ENCODE measurements at places on chromosomes 5 and 9.

GRCh38 chr9:96603305-96604003 lies 16.2 kb downstream of the CDC14B start:
- DNase-seq = no peak

DNA sequence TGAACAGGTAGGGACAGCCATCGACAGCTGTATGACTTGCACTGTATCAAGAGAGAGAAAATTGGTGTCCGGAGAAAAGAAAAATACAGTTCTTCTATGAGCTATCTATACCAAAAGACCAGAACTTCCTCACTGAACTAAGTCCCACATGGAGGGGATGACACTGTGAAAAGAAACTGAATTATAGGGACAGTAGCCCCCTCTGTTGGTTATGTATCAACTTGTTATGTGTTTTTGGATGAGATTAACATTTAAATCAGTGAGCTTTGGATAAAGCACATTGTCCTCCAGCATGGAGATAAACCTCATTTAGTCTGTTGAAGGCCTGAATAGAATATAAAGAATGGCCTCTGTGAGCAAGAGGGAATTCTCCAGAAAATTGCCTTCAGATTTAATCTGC lies 176.6 kb upstream of the SH3GL2 start:
- no peak for DNase-seq

DNA sequence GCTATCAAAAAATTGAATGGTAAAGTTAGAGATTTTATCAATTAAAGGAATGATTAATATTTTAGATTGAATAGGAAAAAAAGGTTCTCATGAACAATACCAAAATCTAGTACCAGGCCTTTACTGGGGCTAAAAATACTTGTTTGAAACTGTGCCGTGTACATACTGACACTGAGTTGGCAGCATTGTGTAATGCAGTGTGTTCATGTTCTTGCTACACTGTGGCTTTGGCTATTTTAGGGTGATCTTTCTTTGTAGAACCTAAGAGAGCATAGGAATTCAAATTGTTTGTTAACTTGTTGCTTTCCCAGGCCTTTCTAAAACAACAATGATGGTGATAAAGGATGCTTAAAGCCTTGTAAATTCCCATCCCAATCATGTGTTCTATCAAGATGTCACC lies 80.9 kb downstream of the KIF4B start:
- no peak for DNase-seq

- no peak for DNase-seq
Measured at GRCh38 chr5:95414451-95414850, 23.3 kb downstream of the FAM81B start.

DNA sequence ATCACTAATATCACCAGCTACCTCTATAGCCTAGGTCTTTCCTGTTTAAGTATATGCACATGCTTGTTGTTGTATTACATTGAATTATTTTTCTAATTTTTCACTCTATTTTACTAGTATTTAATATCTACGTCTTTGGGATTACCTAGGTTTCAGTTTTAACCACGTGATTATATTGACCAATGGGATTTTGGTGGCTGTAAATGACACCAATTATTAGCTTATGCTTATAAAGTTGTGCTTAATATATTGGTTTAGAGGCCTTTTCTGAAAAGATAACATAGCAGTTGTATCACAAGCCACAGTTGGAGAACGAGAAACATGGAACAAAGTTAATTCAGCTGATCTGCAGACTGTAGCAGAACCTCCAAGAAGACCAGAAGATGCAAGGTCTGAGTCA lies 104.8 kb upstream of the PRDM9 start:
- DNase-seq = no peak

DNA sequence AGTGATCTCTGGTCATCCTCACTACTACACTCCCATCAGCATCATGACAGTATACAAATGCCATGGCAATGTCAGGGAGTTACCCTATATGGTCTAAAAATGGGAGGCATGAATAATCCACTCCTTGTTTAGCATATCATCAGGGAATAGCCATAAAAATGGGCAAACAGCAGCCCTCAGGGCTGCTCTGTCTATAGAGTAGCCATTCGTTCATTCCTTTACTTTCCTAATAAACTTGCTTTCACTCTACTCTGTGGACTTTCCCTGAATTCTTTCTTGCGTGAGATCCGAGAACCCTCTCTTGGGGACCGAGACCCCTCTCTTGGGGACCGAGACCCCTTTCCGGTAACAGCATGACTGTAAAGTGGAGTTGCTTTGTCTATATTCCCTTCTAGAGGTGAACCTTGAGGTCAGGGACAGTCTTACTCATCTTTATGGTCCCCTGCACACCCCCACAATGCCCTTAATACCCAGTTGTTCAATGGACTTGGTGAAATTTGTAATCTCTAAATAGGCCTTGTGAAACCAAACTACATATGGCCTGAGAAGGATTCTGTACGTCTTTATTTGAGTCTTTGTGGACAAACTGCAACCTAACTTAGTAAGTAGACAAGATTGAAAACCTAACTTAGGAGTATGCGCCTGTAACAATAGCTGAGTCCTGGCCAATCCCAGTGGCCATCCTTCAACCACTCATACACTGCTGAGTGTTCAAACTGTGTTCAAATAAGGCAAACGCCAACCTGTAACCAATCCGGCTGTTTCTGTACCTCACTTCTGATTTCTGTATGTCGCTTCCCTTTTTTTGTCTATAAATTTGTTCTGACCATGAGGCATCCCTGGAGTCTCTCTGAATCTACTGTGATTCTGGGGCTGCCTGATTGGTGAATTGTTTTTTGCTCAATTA lies 32.3 kb upstream of the UBTD2 start:
- DNase-seq = no peak

DNA sequence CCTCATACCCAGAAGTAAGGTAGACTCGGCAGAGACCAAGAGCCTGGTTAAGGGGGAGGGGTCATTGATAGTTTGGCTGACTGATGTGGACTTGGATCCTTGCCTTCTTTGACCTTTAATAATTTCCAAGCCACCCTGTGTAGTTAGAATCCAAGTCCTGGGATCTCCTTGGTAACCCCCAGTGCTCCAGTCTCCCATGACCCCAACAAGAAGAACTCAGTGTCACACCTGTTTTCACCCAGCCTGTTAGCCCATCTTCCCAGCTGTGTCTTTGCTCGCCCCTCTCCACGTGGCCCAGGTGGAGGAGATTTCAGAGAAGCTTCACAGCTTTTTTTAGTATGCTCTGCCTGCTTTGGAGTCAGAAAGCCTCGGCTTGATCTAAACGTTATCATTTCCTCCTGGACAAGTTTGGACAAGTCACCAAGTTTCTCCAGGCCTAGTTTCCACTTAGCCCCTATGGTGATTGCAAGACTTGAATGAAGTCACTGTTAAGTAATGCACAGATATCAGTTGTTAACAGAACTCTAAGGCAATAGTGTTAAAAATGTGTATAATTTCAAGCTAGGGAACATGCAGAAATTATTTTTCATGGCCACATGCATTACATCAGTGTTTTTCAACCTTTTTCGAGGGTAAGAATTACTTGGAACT lies 170.0 kb downstream of the TMEM38B start:
- no peak for DNase-seq

- no peak for DNase-seq
Measured at GRCh38 chr9:27310582-27310981, 13.6 kb upstream of the EQTN start.

- no peak for DNase-seq
Measured at GRCh38 chr9:104245925-104246324, 151.8 kb downstream of the SMC2 start.

DNA sequence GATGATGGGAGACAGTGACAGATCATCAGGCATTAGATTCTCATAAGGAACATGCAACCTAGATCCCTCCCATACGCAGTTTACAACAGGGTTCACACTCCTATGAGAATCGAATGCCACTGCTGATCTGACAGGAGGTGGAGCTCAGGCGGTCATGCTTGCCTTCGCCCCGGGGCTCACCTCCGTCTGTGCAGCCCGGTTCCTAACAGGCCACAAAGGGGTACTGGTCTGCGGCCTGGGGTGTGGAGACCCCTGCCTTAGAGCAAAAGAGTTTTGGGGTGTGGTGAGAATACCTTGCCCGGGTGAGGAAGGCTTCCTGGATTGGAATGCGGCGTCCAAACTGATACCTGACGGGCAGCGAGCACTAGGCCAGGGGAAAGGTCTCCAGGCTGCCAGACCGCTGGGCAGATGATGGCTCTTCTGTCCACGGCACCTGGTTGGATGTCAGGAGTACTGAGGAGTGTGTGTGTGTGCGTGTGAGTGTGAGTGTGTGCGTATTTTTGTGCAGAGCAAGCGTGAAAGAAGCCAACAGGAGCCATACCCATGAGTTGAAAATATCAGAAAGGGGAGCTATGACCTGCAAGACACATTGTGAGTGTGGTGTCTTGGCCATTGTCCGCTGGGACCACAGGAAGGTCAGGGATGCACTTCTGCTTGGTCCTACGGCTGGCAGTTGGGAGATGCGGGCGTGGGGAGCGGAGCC lies 55.4 kb downstream of the ACER2 start:
- DNase-seq = no peak

- DNase-seq = no peak
Measured at GRCh38 chr5:59790376-59790775, 103.2 kb downstream of the PDE4D start.

GRCh38 chr9:92738661-92739081 lies 26.0 kb downstream of the BICD2 start:
- no peak for DNase-seq

DNA sequence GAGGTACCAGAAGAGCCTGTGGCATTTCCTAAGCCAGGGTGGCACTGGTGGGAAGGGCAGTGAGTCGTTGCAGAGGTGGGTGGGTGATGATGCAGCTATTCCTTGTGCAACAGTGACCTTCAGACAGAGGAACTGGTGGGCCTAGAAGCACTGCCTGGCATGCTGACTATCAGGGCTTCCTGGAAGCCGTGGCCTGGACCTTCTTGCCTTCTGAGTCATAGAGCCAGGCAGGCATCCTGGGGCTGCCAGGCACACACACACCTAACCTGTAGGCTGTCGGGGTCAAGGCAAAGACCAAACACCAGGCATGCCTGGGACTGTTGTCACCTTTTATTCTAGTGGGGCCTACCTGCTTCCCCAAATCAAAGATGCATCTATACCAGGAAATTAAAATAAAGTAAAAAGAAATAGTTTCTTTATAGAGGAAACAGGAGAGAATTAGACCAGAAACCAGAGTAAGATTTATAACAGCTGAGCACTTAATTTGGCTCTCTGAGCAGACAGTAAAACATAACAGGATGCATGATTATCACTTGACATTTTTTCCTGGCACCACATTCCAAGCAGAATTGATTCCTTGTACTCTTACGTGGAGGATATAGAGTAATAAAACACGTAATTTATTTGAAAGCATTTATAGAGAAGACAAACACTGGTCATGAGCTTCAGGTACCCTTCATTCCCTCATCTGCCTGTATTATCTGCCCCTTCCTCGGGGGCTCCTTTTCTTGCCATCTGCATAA lies 25.1 kb downstream of the NANS start:
- DNase-seq = no peak

DNA sequence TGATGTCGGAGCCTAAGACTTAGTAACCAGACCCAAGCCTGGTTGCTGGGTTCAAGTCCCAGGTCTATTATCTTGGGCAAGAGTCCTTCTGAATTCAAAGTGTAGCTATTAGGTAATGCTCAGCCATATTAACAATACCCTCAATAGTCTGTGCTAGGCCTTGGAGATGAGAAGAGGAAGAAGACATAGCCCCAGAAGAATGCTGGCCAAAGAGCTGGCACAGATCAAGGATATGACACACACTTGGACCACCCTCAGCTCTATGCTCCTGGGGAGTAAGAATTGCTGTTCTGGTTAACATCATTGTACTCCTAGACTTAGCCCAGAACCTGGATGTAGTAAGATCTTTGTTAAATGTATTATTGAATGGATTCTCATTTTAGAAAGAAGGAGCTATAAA lies 426.7 kb downstream of the CDK5RAP2 start:
- DNase-seq = no peak

DNA sequence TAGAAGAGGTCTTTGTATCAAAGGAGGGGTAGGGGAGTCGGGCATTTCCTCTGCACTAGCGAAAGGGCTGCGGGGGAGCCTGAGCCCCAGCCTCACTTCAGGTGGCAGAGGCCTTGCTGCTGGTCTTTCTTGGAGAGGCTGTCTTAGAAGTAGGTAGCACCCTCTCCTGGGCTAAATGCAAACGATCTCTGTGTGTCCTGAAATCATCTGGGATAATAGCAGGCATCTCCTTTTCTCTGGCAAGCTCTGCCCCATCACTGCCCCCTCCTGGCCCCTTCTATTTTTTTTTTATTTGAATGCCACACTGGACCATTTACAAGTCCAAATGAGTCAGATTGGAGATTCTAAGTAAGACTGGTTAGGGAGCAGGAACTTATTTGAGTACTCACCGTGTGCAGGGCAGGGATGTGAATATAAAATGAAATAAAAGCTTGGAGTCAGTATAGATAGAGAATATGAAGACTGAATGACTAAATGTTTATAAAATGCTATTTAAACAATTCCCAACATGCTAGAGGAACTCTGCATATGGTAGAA lies 137.1 kb downstream of the FGF1 start:
- peak; percentile 49 for DNase-seq

DNA sequence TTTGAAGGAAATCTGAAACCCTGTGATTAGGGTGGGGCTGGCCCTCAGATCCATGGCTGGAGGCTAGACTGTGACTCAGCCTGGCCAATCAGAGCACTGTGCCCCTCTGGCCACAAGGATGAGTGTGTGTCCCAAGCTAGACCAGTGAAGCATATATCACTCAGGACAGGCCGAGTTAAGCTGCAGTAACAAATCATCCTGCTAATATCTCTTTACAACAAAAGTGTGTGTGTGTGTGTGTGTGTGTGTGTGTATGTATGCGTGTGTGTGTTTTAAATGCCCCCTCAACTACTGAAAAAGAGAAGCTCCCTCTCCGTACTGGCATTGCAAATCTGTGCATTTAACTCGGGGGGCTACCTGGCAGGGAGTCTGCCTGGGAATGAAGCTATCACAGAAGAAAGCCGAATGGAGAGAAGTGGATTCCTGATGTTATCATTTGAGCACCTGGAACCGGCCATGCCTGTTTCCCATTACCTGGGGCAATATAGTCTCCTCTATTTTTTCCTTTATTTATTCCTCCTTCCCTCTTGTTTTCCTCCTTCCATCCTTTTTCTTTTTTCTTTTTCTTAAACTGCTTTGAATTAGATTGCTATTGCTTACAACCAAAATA lies 25.6 kb downstream of the STC2 start:
- no peak for DNase-seq

DNA sequence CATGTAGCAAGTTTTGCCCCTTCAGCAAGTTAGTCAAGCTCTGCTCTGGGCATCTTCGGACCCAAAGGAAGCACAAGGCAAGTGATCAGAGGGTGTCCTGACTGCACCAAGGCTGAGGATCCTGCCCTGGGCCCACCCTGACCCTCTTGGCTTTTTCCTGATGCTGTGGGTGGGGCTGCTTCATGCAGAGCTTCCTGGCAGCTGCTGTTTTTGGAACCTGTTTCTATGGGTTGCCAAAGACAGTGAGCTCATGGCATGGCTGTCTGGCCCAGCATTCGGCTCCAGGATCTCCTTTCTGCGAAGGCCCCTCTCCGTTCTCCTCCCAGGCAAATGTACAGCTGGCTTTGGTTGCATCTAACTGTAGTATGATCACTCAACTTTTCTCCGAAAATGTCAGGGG lies 497.9 kb downstream of the ARHGEF28 start:
- DNase-seq = peak; percentile 32

GRCh38 chr5:122937914-122938313 lies 92.5 kb downstream of the SNX24 start:
- no peak for DNase-seq

- no peak for DNase-seq
Measured at GRCh38 chr5:72293495-72294055, 26.5 kb downstream of the MRPS27 start.

Measured in NCI-H774 (cell line).